ENCODE measurements at places on chromosomes 7 and 10.

- DNase-seq = no peak
These were observed 1253.5 kb downstream of the TYW1 start for GRCh38 chr7:68250143-68250542.

GRCh38 chr10:10860455-10860976 lies 157.2 kb upstream of the CELF2 start:
- DNase-seq = no peak

- no peak for DNase-seq
These were observed 13.9 kb upstream of the DNAAF5 start for GRCh38 chr7:712381-713138.

GRCh38 chr7:105690325-105690945 lies 109.1 kb upstream of the EFCAB10 start:
- DNase-seq = no peak

DNA sequence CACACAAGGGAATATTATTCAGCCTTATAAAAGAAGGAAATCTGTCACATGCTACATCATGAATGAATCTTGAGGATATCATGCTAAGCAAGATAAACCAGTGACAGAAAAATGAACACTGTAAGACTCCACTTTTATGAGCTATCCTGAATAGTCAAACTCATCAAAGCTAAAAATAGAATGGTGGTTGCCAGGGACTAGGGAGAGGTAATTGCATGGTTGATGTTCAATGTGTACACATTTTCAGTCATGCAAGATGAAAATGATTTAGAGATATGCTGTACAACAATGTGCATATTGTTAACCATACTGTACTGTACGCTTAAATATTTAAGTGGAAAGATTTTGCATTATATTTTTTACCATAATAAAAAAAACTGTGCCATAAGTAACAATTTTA lies 1349.1 kb downstream of the XPNPEP1 start:
- DNase-seq = no peak

DNA sequence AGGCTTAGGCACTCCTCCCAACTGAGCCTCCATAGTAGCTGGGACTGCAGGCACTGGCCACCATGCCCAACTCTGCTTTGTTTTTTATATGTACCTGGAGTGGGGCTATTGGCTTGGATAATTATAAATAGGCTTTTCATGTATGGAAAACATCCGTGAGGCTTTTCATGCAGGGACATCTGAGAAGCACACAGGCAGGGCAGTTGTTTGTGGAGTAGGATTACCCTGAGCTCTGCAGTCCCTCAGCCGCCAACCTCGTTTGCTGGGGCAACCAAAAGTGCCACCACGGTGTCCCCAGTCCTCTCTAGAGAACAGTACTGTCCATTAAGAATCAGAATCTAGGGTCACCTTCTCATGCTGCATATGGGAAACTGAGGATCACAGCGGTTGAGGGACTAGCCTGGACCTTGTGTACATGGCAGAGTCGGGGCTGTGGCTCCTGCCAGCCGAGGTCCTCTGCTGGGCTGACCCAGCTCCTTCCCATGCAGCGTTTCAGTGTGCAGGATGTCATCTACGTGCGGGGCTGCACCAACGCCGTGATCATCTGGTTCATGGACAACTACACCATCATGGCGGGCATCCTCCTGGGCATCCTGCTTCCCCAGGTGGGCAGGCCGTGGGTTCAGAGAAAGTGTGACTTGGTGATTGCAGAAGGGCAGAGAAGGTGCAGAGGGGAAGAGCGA lies 54.5 kb downstream of the TSPAN15 start:
- DNase-seq = no peak

DNA sequence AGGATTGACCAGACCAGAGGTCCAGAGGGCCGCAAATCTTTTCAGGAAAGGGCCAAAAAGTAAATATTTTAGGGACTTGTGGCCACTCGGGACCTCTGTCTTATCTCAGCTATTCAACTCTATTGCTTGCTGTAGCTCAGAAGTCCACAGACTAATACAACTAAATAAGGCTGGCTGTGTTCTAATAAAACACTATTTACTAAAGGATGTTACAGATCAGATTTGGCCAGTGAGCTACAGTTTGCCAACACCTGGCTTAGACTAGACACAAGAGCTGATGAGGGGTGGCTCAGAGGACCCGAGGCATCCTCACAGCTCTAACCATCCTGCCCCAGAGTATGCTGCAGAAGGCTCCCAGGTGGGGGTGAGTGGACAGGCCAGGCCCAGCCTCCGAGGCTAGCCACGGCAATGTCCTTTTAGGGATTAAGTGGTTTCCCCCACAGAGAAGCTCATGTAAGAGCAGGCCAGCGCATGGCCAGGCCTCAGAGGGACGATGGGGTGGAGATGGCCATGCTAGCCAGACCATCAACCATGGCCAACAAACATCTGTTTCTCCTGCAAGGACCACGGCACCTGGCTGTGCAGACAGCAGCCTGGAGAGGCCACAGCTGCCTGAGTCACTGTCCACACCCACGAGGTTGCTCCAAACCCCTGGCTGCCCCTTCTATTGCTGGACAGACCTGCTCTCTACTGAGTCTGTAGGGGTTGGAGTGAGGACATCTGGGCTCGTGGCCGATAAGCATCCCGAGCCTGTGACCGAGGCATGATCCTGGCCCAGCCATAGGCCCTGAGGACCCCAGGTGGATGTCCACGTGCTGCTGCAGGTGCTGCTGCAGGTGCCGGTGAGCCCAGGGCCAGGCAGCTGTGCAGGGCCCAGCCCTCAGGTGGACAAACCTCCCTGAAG lies 76.5 kb downstream of the AFAP1L2 start:
- no peak for DNase-seq

- DNase-seq = no peak
These were observed 117.8 kb downstream of the THSD7A start for GRCh38 chr7:11714205-11714604.

DNA sequence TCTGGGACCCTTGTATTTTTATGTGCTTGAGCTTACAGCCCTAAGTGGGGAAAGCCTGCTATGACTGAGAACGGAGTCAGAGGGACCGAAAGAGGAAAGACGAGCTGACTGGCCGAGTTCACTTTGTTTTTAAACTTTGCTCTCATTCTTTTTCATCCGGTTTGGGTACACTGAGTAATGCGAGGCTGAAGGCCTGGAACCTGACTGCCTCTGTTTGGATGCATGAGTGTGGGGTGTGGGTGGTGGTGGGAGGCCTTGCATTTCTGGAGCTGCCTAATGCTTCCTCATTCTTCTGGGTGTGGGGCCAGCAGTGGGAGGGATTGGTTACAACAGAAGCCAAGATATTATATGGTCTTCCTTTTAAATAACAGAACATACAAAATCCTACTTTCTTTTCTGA lies 155.5 kb downstream of the BUB3 start:
- no peak for DNase-seq

- no peak for DNase-seq
These were observed 169.5 kb downstream of the TMEM26 start for GRCh38 chr10:61283481-61284221.

GRCh38 chr7:15209429-15209828 lies 306.9 kb upstream of the DGKB start:
- no peak for DNase-seq

GRCh38 chr7:117828825-117829224 lies 44.4 kb downstream of the CTTNBP2 start:
- DNase-seq = no peak

DNA sequence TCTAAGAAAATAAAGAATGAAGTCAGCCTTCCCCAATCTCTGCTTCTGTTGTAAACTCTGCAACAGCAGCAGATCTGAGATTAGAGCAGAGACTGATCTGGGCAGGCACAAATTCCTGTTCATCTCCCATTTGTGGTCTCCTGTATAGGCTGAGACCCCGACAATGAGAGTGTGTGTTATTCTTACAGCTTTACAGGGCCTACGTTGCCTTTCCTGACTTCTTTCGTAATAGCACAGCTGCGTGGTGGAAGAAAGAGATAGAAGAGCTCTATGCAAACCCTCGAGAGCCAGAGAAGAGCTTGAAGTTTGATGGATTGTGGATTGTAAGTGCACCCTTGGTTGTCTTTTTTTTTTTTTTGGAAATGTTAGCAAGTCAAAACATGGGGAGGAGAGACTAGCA lies 72.1 kb downstream of the PRSS58 start:
- DNase-seq = no peak

DNA sequence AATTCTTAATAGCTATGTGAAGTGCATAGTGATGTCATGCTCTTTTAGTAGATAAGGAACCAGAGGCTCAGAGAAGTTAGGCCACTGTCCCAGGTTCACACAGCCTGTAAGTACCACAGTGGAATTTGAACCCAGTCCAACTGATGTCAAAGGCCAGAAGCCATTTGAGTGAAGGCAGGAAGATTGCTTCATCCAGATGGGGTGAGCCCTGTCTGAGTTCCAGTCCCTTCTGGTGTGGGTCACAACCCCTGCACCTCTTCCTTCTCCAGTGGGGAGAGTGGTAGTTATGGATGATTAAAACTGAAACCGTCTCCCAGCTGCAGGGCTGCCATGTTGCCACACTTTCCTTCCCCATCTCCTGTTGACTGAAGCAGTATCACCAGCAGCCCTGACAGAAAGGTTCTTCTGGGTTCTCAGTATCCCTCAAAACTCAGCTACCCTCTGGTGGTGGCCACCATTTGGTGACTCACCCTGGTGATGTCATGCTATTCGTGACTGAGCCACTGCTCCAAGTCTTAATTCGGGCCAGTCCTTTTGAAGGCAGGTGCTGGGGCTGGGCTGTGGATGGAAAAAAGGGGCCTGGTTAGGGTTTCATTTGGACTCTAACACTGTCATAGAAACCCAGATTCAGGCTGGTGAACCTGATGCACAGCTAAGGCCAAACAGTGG lies 1.5 kb upstream of the C10orf95 start:
- peak; percentile 8 for DNase-seq

DNA sequence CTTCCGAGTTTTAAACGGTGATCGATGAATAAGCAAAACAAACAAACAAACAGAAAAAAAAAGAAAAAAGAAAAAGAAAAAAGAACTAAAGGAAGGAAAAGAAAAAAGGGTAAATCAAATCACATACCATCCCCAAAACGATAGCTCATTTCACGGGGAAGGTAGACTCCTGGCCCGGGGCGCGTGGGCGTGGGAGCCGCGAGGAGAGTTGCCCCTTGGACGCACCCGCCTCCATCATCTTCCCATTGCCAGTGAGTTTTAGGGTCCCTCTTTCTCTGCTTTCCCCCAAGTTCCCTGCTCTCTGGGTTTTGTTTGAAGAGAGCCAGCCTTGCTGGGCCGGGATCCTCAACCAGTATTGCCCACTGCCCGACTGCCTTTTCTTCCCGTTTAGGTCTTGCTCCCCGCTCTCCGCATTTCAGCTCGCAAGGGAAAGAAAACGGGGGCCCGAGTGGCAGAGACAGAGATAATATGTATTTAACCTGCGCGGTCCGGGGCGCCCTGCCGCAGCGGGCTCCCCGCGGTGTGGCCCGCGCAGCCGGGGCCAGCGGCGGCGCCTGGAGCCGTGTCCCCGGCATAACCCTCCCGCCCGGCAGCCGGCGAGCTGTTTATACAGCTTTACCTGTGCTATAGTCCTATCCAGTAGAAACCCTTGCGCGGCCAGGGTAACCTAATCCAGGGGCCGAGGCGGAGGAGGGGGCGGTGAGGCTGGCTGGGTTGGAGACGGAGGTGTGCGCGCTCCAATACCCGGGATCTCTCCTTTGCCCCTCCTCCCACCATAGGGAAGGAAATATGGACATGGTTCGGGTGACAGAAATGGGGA lies 5.2 kb upstream of the GATA3 start:
- DNase-seq = no peak

DNA sequence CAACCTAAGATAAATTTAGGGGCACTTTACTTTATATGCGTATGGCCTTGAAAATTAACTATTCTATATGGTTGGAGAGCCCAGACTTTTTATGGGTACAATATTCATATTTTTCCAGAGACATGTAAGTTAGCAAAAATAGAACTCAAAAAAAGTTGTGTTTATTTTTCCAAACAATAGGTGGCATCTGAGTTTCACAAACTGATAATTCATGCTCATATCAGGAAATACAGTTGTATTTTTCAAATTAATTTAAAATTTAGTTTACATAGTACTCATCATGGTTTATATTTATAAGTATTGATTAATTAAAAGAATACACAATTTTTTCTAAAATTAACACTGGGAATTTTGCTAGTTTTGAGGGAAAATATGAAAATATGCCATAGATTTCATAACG lies 34.6 kb downstream of the ANKRD7 start:
- DNase-seq = no peak

DNA sequence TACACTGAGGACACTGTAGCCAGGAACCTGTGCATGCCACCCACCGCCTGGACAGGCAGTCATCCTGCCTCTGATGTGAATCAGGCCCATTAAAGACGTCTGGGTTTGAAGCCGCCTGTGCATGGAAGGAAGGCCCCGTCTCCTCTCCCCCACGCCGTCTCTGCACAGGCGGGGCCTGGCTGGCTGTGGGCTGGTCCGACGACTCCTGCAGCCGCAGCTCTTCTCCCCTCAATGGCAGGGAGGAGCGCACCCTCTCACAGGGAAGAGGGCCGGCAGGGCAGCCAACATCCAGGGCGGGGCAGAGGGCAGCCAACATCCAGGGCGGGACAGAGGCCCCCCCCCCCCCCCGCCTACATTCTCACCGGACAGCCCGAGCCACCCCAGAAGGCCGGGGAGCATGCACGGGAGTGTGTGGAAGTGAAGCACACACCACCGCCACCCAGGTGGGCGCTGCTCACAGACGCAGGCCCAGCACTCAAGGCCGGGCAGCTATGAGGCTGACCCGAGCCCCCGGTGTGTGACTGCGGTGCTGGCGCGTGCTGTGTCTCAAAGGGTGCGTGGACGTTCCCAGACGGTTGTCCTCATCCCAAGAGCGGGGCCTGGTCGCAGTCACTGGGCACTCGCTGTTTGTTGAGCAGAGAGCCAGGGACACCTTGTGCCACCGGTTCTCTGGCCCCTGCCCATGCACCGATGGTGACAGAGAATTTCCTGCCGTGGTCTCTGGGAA lies 19.1 kb downstream of the DPYSL4 start:
- no peak for DNase-seq

GRCh38 chr7:20958572-20958971 lies 171.9 kb upstream of the SP8 start:
- DNase-seq = no peak

DNA sequence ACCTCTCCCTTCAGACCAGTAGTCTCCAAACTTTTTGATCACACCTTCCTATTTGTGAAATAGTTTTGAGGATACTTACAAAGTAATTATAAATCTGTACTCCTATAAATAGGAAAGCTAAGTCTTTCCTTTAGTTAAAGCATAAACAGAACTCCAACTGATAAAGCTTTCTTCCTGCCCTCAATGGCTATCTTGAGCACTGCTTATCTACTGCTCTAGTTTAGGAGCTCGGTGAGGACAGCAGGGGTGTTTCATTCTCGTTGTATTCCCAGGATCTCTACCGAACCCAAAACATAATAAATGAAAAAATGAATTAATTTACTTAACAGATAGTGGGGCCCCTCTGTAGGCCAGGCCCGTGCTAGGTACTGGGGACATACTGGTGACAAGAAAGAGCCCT lies 17.7 kb downstream of the SORBS1 start:
- no peak for DNase-seq

GRCh38 chr7:151461096-151461941 lies 21.4 kb upstream of the CRYGN start:
- DNase-seq = no peak

Data from effector memory CD4-positive, alpha-beta T cell (primary cell).